Stimulated activated CD4-positive, alpha-beta T cell treated with anti-CD3 and anti-CD28 coated beads, Interleukin-1b, Interleukin-23, amount 100 ng/mL, for 1 hour (primary cell): ENCODE measurements at places on chromosomes 13 and 19.

DNA sequence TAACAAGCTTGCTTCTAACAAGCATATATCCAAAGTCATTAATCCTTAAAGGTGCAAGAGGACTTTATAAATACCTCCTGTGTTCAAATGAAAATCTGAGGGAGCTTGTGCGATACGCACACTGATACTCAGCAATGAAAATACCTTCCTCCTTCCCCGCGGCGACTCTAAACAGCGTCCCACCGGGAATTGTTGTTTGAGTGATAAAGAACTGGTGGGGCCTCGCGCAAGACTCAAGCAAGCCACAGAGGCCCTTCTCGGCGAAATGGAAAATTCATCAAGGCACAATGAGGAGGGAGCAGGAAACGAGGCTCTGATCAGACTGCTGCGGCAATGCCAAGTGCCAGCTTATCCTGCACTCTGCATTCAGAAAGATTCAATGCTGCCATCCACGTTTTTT is 126.7 kb downstream of the ABCC4 start:
- DNase-seq = no peak

GRCh38 chr13:110773480-110773879 is 60.0 kb downstream of the ING1 start:
- DNase-seq = no peak

DNA sequence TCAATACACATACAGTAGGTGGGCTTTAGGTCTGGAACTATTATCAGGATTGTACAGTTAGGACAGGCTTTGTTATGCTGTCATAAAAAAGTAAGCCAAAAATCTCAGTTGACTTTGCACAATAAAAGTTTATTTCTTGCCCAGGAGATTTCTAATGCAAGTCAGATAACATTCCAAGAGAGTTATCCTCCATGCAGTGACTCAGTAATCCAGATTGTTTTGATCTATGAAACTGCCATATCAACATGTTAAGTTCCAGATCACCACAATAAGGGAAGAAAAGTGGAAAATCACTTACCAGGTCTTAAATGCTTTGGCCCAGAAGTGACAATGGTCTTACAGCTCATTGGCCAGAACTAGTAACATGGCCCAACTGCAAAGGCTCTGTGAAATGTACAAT is 636.2 kb upstream of the KLF12 start:
- no peak for DNase-seq

DNA sequence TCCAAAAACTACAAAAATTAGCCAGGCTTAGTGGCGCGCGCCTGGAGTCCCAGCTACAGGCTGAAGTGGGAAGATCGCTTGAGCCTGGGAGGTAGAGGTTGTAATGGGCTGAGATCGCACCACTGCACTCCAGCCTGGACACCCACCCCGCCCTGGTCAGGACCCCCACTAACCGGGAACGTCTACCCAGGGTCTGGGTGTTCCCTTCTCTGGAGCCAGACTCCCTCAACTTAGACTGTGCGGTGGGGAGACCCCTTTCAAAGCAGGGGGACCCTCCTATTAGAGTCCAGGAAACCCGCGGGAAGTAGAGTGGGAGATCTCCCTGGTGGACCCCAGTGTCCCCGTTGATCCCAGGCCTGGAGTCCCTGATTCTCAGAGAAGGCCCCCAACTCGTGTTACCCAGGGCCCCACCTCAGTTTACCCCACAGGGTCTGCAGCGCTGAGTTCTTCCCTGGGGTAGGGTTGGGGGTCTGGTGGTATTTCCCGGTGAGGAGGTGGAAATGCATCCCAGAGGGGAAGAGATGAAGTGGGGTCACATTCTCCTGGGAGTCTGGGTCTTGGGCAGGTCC is 6.1 kb upstream of the ARRDC2 start:
- no peak for DNase-seq

DNA sequence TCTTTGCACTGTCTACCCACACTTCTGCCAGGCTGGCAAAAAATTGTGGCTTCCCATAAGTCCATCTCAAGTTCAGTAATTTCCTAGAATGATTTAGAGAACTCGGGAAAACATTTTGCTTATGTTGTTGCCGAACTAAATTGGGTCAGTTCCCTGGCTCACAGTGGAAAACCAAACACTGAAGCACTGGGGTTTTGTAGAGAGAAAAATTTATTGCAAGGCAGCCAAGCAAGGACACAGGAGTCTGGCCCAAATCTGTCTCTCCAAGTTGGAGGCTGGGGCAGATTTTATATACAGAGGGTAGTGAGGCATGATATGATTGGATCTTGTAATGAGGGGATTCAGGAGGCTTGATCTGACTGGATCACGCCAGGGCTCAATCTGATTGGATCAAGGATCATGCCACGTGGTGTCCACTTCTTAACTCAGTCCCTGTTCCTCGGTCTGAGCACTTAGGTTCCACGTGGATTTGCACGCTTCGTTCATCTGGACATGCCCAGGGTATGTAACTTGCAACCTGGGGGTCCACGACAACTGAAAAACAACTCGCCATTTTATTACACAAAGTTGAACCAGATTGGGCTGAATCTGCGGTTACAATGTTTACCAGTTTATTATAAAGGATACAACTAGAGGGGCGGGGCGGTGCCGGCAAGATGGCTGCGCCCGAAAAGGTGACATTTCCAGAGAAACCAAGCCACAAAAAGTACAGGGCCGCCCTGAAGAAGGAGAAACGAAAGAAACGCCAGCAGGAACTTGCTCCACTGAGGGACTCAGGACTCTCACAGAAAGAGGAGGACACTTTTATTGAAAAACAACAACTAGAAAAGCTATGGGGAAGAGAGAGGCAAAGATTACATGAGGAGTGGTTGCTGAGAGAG is 7.3 kb downstream of the CD209 start:
- no peak for DNase-seq

GRCh38 chr19:10835089-10835753 is 791 bp downstream of the TMED1 start:
- DNase-seq = no peak

DNA sequence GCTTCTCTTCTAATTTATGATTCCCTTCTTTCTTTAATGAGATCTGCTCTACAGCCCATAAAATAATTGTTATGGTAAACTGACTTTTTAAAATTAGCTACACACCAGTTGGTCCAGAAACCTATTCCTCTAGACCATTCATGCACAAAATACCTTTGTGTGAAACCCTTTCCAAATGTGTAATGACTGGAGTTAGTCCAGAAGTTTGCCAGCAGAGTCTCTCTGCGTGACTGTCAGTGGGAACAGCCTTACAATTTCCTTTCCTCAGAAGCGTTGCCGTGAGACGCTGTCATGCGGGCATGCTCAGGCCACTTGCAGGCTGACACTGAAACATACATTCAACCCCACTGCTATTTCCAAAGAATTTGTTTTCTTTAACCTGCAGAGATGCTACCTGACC is 965.2 kb downstream of the PCDH9 start:
- no peak for DNase-seq

GRCh38 chr13:113990321-113990837 is 16.5 kb upstream of the C13orf46 start:
- no peak for DNase-seq

- DNase-seq = no peak
Measured at GRCh38 chr13:46486270-46486669, 66.7 kb upstream of the LRCH1 start.

GRCh38 chr19:30602661-30603350 is 230.6 kb downstream of the ZNF536 start:
- DNase-seq = no peak

DNA sequence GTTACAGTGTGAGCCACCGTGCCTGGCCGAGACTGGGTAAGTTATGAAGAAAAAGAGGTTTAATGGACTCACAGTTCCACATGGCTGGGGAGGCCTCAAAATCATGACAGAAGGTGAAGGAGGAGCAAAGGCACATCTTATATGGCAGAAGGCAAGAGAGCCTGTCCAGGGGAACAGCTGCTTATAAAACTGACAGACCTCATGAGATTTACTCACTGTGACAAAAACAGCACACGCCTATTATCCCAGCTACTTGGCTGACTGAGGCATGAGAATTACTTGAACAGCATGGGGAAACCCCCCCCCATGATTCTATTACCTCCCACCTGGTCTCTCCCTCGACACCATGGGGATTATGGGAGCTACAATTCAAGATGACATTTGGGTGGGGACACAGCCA is 23.4 kb upstream of the ZNF561 start:
- no peak for DNase-seq

DNA sequence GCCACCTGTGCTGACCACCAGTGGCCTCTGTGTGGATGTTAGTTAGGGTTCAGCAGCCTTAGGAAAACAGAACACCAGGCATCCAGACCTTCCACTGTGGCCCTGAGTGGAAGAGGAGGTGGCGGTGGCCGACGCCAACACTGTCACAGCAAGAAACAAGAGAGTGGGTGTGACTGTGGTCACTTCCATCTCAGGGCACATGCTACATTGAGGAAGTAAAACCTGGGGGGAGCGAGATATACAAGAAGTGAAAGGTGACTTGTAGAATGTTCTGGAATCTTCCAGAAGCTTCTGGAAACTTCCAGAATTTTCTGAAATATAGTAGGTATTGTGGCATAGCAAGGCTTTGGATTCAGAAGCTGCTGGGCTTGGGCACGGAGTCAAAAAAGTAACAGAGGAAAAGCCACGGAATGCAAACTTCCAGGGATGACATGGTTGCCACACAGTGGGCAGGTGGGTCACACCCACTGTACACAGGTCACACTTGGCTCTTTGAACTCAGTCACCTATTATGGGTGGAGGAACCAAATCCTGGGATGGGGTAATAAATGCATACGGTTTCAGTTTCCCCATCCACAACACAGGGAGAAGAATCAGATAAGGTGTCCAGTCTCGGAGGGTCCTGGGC is 24.3 kb downstream of the GNG7 start:
- no peak for DNase-seq

DNA sequence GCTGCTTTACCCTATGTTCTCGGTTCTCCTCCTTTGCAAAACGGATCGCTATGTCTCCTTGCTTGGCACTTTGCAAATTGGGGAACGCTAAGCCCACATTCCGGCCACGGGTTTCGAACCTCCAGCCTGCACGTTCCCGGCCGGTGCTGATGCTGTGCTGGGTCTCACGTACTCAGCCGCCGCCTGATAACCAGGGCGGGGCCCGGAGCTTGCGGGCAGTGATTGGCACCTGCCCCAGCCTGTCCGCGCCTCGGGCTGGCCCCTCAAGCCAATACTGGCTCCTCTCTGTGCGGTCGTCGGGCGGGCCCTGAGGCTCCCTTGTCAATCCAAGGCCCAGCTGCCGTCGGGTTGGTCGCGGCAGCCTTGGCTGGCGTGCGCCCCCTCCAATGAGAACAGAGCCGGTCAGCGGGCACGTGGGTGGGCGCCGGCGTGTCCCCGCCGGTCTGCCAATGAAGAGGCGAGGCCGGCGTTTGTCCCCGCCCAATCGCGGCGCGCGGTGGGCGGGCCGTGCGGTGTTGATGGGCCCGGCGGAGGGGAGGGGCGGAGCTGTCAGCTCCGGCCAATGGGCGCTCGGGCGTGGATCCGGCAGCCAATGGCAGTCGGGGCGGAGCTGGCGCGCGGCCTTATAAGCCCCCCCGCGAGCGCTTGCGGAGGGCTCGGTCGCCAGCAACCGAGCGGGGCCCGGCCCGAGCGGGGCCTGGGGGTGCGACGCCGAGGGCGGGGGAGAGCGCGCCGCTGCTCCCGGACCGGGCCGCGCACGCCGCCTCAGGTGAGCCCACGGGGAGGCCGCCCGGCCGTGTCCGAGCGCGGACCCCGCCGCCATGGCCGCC is at the start of gene KDM4B:
Gene KDM4B, plus strand, starts transcription at position 652 of the 830 bp plus-strand sequence. CDS start 63,778 bp downstream, outside the sequence.
- DNase-seq = peak; percentile 96
